ENCODE measurements at places on chromosomes 1 and 21.

DNA sequence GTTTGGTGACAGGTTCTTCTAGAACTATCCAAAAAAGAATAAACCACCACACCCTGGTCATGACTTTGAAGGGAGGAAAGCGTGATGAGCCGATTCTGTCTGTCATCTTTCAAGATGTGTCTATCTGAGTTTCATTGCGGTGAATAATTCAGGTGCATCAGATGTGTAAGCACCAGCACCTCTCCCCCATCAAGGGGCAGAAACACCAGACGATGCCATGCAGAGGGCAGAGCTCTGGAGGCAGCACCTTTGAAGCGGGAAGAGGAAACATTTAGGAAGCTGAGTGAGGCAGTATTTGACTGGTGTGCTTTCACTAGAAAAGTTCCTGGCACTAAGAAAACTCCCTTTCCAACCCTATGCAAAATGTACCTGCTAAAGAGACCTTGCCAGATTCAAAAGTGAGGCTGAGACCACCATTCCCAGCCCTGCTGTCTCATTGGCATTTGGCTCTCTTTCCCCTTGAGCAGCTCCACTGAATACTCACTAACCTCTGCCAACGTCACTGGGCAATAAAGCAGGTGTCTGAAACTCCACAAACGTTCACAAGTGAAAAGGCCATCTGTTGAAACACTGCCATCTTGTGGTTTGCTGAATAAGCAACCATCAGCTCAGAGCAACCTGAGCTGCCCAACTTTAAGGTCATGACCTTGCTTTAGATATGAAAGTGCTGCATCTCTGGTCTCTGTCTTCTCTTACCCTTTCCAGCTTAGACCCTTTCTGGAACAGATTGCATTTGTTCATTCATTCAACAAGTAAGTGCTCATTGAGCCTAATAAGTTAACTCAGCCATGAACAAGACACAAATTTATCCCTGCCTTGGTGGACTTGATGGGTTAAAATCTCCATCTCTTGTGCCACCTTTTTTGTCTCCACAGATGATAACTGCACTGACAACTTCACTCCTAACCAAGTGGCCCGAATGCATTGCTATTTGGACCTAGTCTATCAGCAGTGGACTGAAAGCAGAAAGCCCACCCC is 228.6 kb downstream of the PAPPA2 start:
- DNase-seq, result peak; percentile 53

DNA sequence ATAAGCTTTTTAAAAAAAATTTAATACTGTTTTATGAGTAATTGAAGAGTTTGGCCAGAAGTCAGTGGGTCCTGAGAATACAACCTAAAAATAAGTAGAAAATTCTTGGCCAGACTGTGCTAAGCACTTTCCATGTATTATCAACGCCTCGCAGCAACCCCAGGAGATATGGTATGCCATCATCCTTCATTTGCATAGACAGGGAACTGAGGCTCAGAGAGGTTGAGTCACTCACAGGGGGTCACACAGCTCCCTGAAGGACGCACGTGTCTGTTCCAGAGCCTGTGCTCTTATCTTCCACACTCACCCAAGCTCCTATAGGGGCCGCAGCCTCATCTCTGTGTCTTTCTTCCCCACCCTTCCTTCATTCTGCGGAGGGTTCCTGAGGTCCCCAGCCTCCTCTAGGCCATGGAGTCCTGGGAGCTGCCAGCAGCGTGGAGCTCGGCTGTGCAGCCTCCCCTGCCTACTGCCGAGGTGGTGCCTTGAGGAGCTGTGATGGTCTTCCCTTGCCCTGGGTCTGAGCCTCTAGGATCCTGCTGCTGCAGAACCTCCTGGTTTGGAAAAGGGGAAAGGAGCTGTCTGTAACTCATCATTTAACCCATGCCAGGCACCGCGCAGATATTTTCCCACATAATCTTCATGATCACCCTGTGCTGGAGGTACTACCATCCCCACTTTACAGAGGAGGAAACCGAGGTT is 30.3 kb upstream of the ECE1 start:
- DNase-seq, result peak; percentile 89

- DNase-seq, result no peak
Measured at GRCh38 chr1:208030288-208031091, 119.6 kb upstream of the CD34 start.

GRCh38 chr21:40425981-40426380 is 421.0 kb downstream of the DSCAM start:
- DNase-seq, result no peak

GRCh38 chr1:184802354-184803179 is 47.9 kb upstream of the EDEM3 start:
- DNase-seq, result no peak

DNA sequence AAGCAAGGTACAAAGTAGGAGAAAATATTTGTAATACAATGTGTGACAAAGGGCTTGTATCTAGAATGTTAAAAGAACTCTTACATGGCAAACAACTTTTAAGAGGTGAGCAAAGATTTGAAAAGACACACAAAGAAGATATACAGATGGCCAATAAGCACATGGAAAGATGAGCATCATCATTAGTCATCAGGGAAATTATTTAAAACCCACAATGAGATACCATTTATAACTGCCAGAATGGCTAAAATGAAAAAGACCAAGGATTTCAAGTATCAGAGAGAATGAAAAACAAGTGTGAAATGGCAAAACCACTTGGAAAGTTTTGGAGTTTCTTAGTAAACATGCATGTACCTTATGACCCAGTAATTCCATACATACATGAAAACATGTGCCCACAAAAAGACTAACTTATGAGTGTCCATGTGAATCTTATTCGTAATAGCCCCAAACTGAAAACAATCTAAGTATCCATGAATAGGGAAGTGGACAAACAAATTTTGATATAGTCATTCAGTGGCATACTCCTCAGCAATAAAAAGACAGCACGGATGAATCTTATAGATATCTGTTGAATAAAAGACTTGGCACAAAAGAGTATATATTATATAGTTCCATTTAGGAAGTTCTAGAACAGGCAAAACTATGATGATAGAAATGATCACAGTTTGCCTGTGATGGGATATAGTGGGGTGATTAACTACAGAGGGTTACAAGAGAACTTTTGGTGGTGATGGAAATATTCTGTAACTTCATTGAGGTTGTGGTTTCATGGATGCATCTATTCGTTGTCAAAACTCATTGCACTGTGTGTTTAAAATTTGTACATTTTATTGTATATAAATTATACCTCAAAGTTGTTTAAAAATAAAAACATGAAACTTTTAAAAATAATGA is 82.0 kb downstream of the DISP1 start:
- DNase-seq, result no peak

GRCh38 chr1:154342836-154343472 is 17.6 kb downstream of the ATP8B2 start:
- peak; percentile 53 for DNase-seq

- no peak for DNase-seq
Measured at GRCh38 chr1:168795681-168796080, 66.7 kb upstream of the DPT start.

- DNase-seq, result peak; percentile 17
Measured at GRCh38 chr1:22075718-22076117, 23.2 kb downstream of the CDC42 start.

- peak; percentile 61 for DNase-seq
Measured at GRCh38 chr1:198640174-198640573, 1.3 kb downstream of the PTPRC start.

DNA sequence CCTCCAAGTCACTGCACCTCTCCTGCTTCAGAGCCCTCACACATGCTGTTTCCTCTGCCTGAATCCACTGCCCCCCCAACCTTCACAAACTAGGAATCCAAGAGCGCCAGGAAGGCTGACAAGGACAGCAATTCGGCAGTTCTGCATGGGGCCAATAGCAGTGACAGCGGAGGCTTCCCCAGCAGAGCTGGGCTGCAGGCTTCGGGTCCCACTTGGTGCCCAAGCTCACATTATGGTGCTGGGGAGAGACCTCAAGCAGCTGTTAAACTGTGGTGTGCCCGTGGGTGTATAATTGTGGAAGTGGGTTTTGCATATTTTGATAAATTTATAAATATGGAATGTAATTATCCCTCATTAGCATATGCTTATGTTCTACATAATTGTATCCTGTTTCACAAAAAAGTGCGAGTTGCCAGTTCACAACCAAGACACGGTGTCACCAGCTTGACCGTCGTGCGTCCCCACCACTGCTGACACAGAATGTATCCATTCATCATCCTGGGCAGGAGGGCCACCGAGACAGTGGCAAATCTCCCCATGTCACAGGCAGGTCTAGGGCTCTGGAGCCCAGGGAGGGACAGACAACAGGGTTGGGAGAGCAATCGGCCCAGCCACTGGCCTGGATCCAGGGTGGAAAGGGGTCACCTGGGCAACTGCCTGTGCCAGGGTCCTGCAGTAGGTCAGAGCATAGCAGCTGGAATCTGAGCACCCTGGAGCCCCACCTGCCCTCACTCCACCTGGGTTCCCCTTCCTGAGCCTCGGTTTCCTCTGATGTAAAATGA is 81.6 kb downstream of the MATN1 start:
- no peak for DNase-seq

- no peak for DNase-seq
Measured at GRCh38 chr1:170495006-170495405, 37.0 kb upstream of the GORAB start.

DNA sequence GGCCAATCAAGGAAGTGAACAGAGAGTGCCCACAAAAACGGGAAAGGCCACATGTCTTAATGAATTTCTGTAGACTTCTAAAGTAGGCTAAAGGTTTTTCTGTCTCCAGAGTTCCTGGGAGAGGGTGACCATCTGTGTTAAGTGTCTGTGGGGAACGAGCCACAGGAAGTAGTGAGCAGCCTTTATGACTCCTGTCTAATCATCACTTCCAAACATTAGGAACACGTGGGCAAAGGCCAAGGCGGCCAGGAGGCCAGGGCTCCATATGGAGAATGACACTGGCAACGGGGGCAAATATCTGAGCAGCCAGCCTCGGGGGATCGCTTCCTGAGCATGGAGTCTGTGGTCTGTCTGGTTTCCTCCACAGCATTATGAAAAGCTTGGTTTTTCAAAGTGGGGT is 7.1 kb downstream of the FAM89A start:
- DNase-seq, result no peak

- no peak for DNase-seq
Measured at GRCh38 chr1:57536749-57537423, 113.0 kb upstream of the DAB1 start.

Data from hematopoietic multipotent progenitor cell treated with erythropoietin and hydrocortisone succinate and interleukin-3 and kit ligand, for 8 days (in vitro differentiated cells).